ENCODE measurements at places on chromosomes 3 and 15.

GRCh38 chr15:95432878-95433405 lies 897.6 kb upstream of the NR2F2 start:
- no peak for DNase-seq

- no peak for DNase-seq
Observed at GRCh38 chr3:101189796-101190195, 130.6 kb downstream of the IMPG2 start.

- DNase-seq = no peak
Observed at GRCh38 chr3:117120014-117120413, 410.4 kb downstream of the TUSC7 start.

DNA sequence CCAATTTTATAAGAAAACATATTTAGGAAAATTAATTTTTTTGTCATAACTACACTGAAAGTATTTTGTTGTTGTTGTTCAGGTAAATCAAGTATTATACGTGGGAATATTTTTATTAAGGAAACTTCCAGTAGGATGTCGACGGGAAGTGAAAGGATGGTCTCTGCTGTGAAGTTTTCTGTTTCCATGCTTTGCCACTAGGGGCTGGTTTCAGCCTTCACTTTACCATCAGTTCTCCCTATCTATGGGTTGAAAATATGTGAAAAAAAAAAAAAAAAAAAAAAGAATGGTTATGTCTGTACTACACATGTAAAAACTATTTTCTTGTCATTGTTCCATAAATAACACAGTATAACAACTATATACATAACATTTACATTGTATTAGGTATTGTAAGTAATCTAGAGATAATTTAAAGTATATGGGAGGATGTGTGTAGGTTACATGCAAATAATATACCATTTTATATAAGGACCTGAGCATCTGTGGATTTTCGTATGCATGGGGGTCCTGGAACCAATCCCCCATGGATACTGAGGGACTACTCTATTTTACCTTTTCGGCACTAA lies 136.7 kb downstream of the SMAD6 start:
- DNase-seq = peak; percentile 46

DNA sequence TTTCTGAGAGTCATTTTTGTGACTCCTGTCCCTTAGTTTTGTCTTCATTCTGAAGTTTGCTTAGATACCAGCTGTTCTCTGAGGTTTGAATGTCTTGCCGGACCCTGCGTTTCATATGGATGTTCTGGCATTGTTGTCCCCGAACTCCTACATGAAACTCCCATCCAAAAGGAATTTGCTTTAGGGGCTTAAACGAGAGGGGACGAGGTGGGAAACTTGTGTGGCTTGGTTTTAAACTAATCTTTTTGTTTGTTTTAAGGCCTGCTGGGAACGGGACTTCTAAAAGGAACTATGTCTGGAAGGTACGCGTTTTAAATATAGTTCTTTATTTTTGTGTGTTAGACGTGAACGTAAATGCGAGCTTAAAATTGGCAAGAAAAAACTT lies 679 bp downstream of the RPL35A start:
- DNase-seq = no peak

DNA sequence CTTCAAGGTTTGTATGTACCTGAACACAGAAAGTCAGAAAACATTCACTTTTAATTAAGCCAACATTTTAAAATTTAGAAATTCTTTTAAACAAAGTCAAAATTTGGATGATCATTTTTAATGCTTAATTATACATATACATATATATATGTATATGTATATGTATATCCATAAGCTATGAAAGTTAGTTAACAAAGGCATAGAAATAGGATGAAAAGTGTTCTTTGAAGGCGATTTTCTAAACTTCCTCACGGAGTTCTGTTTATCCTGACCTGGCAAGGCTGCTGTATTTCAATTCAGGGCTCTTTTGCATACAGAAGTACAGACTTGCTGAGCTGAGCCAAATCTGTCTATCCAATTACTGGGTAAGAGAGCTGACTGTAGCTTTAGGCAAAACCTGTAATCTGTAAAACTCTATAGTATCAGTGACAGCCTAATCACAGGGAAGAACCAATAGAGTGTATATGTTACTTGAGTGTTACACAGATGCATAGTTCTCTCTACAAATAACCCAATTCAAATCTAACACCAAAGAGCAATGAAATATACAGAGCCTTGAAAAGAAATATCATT lies 32.1 kb upstream of the THRB start:
- no peak for DNase-seq

DNA sequence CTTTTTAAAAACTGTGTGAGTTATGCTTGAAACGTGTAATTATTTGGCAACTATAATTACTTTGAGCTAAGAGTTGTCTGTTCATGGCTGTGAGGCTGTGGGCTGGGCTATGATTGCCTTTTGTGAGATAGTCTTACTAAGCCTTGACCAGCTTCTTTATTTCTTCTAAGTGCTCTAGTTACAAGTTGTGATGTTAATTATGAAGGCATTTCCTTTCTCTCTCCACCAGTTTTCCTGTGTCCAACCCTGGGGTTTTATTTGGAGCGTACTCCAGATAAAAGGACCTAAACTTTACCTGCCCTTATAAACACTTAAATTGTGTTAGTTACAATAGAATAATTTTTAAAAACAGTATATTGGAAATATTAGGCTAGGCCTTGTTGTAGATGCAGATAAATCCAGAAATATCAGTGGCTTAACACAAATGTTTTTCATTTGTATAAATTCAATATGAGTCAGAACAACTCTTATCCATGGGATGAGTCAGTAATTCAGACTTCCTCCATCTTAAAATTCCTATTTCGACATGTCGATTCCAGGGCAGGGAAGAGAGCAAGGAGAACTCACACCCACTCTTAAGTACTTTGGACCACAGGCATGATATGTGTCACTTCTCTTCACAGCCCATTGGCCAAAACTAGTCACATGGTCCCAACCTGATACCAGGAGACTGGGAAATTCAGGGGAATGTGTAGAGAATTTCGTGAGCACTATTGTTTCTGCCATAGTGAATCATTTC lies 17.0 kb downstream of the TMEM62 start:
- DNase-seq = peak; percentile 52

GRCh38 chr3:168051070-168051469 lies 44.7 kb downstream of the GOLIM4 start:
- no peak for DNase-seq

GRCh38 chr3:187832202-187832601 lies 86.9 kb upstream of the BCL6 start:
- DNase-seq = no peak

DNA sequence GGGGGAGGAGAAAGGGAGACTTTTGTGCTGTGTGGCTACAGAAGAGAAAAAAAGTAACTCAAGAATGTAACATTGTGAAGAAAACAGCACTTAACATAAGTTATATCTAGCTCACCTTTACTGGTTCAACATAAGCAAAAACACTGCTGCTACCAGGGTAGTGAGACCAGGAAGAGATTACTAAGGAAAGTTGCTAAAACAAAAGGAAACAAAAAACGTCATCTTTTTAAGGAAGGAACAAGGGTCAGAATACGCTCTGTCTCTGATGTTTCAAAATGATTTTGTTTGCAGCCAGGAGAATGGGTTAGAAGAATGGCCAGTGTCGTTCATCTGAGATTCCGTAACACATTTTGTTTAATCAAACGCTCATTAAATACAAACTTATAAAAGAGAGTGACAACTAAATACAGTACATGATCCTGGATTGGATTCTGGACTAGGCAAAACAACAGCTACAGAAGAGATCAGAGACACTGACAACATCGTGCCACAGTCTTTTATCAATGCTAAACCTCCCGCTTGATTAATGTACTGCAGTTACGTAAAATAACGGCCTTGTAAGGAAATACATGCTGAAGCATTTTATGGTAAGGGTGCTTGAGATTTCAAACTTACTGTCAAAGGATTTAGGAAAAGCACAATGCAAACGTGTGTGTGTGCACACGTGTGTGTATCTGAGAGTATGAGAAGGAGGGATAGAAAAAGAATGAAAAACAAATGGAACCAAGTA lies 67.7 kb downstream of the FOXP1 start:
- peak; percentile 56 for DNase-seq

- DNase-seq = no peak
Observed at GRCh38 chr3:184471439-184471838, 90.1 kb upstream of the EPHB3 start.

GRCh38 chr3:70108072-70108471 lies 108.5 kb downstream of the SAMMSON start:
- DNase-seq = peak; percentile 61

GRCh38 chr15:91426412-91426811 lies 326.4 kb downstream of the SV2B start:
- DNase-seq = peak; percentile 7

- peak; percentile 59 for DNase-seq
Observed at GRCh38 chr3:87287011-87287410, 10.6 kb upstream of the POU1F1 start.

DNA sequence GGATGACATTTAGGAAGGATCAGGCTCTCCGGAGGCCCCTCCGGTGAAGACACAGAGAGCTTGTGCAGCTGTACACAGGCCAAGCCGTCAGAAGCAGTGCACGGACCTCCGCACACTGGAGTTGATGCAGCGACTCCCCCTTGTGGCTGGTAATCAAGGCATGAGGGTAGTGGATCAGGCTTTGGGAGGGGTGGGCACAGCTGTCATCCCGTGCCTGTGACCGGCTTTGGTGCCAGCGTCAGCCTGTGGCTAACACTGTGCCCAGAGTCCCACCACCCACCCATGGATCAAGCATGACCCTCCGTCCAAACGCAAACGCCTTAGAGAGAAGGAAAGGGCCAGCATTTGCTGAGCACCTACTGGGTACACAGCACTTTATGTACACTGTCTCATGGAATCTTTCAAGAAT lies 8.2 kb upstream of the GRIP2 start:
- peak; percentile 39 for DNase-seq

- DNase-seq = peak; percentile 64
Observed at GRCh38 chr15:90192961-90193786, 8.0 kb upstream of the SEMA4B start.

- DNase-seq = peak; percentile 89
Observed at GRCh38 chr3:197734667-197735318, 1.9 kb downstream of the RUBCN start.

- no peak for DNase-seq
Observed at GRCh38 chr15:58704155-58704865, 45.2 kb downstream of the ADAM10 start.

- no peak for DNase-seq
Observed at GRCh38 chr3:194130807-194131589, 5.0 kb upstream of the HES1 start.

GRCh38 chr15:99980752-99981151 lies 247.5 kb upstream of the LYSMD4 start:
- DNase-seq = no peak

GRCh38 chr3:134487406-134487805 lies 1.5 kb downstream of the CEP63 start:
- peak; percentile 88 for DNase-seq

GRCh38 chr15:57476533-57476975 lies 100.2 kb downstream of the CGNL1 start:
- no peak for DNase-seq

GRCh38 chr15:26720546-26720945 lies 52.3 kb downstream of the GABRB3 start:
- DNase-seq = no peak

- no peak for DNase-seq
Observed at GRCh38 chr3:33612607-33613006, 105.4 kb downstream of the CLASP2 start.

DNA sequence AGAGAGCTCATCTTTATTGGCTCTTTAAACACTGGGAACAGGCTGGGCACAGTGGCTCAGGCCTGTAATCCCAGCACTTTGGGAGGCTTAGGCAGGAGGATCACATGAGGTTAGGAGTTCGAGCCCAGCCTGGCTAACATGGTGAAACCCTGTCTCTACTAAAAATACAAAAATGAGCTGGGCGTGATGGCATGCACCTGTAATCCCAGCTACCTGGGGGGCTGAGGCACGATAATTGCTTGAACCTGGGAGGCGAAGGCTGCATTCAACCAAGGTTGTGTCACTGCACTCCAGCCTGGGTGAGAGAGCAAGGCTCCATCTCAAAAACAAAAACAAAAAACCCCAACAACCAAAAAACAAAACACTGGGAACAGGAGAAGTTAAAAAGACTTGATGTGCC lies 72.1 kb downstream of the CHAC1 start:
- DNase-seq = no peak
